ENCODE measurements at places on chromosomes 4 and X.

DNA sequence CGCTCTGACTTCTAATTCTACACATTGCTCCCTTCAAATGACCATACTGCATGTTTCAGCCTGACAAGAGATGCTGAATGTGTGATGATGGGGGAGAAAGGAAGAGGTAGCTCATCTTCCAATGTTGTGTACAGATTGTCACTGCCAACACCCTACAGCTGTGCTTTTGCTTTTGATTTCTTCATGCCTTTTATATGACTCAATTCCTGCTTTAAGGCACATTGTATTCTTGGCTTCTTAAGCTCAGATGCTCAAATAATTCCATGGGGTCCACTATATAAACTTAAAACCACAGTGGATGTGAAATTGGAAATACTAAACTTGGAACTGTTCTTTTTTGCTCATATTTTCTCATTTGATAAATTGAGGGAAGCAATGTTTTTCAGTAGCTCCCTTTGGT is 183.2 kb upstream of the WDFY3 start:
- no peak for DNase-seq

GRCh38 chrX:108216405-108216804 is 124.8 kb downstream of the ATG4A start:
- no peak for DNase-seq

GRCh38 chr4:136009258-136009832 is 1522.9 kb downstream of the PCDH18 start:
- no peak for DNase-seq

GRCh38 chr4:102430461-102430910 is 70.7 kb upstream of the NFKB1 start:
- no peak for DNase-seq

DNA sequence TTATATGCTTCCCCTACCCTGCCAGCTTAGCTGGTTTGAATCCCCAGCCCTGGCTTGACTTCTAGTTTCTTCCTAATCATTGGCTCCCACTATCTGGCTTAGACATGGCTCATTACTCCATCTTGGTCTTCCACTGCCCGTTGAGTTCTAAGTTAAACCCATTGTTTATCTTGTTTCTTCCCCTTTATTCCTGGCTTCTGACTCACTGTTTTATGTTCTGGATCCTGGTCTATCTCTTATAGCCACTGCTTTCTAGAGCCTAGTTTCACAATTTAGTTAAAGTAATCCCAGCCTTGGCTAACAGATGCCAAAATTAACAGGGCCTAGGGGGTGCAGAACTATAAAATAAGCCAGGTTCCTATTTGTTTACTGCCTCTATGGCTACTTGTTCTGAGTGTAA is 120.9 kb downstream of the ARHGEF9 start:
- no peak for DNase-seq

GRCh38 chr4:146033149-146033548 is 94.5 kb upstream of the ZNF827 start:
- no peak for DNase-seq

DNA sequence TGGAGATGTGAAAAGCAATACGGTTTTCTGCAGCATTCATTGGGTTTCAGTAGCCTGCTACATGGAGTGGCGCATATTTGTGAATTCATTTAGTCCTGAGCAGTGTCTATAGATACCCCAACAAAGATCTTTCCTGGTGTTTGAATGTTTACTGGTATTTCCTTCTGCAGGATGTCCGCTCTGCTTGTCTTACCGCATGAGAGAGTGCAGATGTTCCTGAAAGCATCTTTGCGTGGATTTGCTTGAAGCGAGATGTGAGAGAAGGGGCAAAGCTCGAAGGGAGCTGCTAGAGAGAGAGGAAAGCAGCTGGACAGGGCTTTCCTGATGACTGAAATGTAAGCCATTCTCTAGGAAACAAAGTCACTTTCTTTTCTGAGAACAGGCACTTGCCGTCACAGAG is 40.9 kb upstream of the GYPA start:
- DNase-seq: no peak

- peak; percentile 35 for DNase-seq
Measured at GRCh38 chr4:48909697-48910096, 3.1 kb upstream of the OCIAD2 start.

GRCh38 chr4:168871632-168872031 is 138.4 kb downstream of the CBR4 start:
- DNase-seq: no peak

DNA sequence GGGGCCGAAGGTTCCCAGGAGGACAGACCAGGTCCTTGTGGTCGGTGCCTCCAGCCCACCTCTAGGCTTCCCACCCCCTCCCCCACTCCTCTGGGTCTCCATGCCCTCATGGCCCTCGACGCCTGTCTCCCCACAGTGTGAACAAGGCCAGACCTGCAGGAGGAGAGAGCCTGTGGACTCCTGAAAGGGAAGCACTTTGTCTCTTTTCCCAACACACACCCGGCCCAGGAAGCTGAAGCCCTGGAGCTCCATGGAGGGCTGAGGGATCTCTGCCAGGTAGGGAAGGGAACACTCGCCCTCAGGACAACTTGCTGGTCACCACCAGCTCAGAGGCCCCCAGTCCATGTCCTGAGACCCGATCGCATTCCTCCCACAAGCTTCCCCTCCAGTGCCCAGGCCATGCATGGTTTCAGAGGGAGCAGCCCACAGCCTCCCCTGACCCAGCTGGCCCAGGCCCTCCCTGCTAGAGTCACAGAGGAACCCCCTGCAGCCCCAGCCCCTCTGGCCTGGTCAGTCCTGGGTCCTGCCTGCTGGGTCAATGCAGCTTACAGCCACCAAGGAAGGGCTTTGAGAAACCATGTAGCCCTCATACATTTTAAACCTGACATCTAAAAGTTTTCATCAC is 60.8 kb downstream of the ABLIM2 start:
- no peak for DNase-seq

All from stimulated activated CD4-positive, alpha-beta T cell treated with anti-CD3 and anti-CD28 coated beads, Interleukin-1b, Interleukin-23, amount 100 ng/mL, for 4 hours (primary cell).